H1 (cell line): ENCODE measurements at places on chromosomes 7 and 10. TPM values are rescaled to one million over a fixed set of nuclear protein-coding genes. Genes with fewer than 3 reads are reported as not detected.

GRCh38 chr10:10777723-10778122, 239.9 kb upstream of the CELF2 start:
- no peaks in the 10 kb centered on the region for H3K4me1 ChIP-seq
- H3K27ac ChIP-seq: no peak overlapping the region
- no peaks in the 10 kb centered on the region for H3K36me3 ChIP-seq

DNA sequence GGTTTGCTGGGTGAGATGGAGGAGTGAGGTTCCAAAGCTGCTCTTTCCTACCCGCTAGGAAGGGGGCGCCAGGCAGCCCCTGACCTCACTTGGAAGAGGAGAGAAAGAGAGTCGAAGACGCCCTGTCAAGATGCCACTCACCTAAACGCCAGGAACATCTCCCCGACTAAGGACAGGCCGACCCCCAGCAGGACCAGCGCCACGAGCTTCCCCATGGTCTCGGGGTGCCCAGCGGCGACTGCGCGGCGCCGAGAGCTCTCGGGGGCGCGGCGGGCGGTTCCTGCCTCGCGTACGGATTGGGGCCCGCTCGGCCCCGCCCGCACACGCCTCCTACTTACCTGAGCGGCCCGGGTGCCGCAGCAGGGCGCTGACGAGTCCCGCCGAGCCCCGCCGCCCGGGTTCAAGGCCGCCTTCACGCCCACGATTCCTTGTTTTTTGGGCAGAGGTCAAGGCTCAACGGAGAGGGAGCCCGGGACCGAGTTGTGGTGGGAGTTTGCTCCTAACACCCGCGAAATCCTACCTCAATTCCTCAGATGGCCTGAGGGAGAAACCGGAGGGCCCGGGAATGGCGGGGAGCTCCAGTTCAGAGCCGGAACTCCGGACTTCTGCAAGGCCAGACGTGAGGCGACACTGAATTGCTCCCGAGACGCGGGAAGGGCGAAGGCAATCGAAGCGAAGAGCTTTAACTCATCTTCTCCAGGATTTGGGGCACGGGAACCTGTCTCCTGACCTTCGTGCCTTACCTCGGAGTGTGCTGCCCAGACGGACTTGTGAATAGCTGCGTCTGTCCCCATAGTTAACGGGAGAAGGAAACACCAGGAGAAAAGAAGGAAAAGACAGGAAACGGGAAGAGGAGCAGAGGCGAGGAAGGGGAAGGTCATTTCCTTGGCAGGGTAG, at the start of gene PON3:
Gene PON3, minus strand, starts transcription at position 240 of the 897 bp plus-strand sequence. Its CDS starts 25 bp downstream, at position 215.
- H3K4me1 ChIP-seq: no peaks in the 10 kb centered on the region
- H3K27me3 ChIP-seq: no peaks in the 10 kb centered on the region

DNA sequence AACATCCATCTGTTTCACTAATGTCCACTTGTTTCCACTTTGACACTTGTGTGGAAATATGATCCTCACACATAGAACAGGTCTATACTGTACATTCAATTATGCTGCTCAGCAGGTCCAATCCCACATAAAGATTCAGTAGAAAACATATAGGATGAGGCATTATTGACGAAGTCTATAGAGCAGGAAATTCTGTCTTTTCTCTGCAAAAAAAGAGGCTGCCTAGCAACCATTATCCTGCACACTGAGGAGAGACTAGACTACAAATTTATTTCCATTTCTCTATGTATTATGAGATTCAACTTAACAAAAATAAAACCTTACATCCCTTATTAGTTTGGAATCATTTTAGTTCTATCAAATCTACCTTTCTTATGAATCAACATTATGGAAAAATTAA, 204.6 kb upstream of the POM121L12 start:
- H3K4me1 ChIP-seq: no peaks in the 10 kb centered on the region
- no peaks in the 10 kb centered on the region for H3K36me3 ChIP-seq
- no peak for DNase-seq
- H3K27me3 ChIP-seq: no peaks in the 10 kb centered on the region
- H3K27ac ChIP-seq: no peak overlapping the region

GRCh38 chr10:121854809-121855445, 72.9 kb downstream of the ATE1 start:
- no peak overlapping the region for H3K4me3 ChIP-seq
- H3K27me3 ChIP-seq: no peaks in the 10 kb centered on the region
- no peaks in the 10 kb centered on the region; the same call in 1 of the 2 replicates for H3K36me3 ChIP-seq
- H3K27ac ChIP-seq: no peak overlapping the region
- no peaks in the 10 kb centered on the region for H3K4me1 ChIP-seq

DNA sequence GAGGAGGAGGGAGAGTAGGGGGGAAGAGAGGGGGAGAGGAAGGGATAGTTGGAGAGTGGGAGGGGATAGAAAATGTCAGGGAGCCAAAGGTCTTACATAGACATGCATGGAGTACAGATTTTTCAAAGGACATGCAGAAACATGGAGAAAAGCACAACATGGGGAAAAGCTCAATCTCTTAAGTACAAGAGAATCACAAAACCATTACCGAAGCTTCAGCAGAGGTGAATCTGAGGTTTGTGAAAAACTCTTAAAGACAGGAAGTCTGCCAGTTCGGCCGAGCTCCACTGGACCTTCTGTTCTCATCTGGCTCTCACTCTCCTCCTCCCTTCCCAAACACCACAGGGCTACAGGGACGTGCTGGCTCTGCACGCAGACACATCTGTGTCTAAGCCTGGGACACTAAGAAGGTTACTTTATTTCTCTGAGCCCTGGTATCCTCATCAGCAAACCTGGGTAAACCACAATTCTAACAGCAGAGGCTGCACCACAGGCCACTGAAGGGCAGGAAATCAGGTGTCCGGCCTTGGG, 133.9 kb downstream of the COBL start:
- H3K4me1 ChIP-seq: peaks cover 1% of the 10 kb centered on the region
- H3K4me3 ChIP-seq: no peak overlapping the region
- DNase-seq: no peak
- no peak overlapping the region for H3K27ac ChIP-seq

GRCh38 chr7:131562941-131563340, 6.5 kb upstream of the PODXL start:
- no peak overlapping the region for H3K4me3 ChIP-seq
- no peak overlapping the region for H3K27ac ChIP-seq
- H3K4me1 ChIP-seq: peaks cover 8% of the 10 kb centered on the region
- H3K36me3 ChIP-seq: no peaks in the 10 kb centered on the region

- H3K4me3 ChIP-seq: no peak overlapping the region
- no peaks in the 10 kb centered on the region for H3K4me1 ChIP-seq
- no peak for DNase-seq
- H3K27me3 ChIP-seq: no peaks in the 10 kb centered on the region
Observed at GRCh38 chr10:76311752-76312636, 880.6 kb downstream of the LRMDA start.

The KLF14 gene
- total RNA-seq: not detected in 2 replicates

The MYL10 gene
- 0.44 TPM in 1 of 2 replicates, not detected in the other for total RNA-seq

The MTPN gene
- total RNA-seq: 101 and 107 TPM in 2 replicates

The HOGA1 gene
- 0.28 and 0.29 TPM in 2 replicates for total RNA-seq

The PON3 gene
- total RNA-seq: not detected in 2 replicates
